ENCODE measurements at places on chromosomes 1 and 21.

DNA sequence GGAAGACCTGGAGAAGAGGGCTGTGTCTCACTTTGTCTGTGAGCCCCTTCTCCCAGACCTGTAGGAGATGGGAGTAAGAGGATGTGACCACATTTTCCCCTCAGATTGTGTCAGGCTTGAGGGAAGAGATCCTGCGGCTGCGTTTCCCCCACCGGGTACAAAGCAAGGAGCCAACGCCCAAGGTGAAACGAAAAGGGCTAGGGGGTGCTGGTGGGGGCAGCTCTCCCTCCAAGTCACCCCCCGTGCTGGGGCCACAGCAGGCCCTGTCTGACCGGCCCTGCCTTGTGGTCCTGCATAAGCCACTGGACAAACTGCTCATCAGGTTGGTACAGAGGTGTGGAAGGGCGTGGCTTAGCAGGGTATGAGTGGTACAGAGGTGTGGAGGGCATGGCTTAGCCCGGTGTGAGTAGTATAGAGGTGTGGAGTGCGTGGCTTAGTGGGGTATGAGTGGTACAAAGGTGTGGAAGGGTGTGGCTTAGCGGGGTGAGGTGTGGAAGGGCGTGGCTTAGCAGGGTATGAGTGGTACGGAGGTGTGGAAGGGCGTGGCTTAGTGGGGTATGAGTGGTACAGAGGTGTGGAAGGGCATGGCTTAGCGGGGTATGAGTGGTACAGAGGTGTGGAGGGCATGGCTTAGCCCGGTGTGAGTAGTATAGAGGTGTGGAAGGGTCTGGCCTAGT lies 30.6 kb downstream of the HYI start:
- DNase-seq: no peak

DNA sequence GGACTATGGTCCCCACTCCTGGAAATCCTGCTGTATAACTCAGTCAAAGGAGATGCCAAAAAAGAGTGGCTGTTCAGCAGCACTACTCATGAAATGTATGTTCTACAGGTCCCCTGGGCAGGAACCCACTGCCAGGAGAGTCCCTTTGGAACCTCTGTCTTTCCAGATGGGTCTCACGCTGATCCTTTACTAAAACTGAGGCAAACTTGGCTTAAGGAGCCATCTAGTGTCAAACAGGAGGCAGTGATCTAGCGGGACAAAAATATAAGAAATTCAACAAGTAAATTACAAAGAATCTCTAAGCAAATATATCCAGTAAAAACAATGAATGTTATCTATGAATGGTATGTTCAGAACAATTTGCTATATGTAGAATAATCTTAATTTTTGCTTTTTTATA lies 80.5 kb upstream of the PRMT6 start:
- no peak for DNase-seq

DNA sequence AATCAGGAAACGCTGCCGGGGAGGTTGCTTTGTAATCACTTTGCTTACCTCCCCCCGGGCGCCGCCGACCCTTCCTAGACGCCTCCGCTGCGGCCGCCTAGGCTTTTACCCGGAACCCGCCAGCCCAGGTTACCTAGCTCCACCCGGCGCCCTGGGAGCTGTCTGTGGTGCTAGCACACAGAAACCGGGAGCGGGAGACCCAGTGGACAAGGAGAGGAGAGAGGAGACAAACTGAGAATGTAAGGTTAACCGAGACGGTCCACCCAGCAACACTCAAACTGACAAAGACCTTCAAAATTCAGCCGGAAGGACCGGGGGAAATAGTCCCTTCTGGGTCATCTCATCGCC lies 9.8 kb downstream of the BARHL2 start:
- no peak for DNase-seq

DNA sequence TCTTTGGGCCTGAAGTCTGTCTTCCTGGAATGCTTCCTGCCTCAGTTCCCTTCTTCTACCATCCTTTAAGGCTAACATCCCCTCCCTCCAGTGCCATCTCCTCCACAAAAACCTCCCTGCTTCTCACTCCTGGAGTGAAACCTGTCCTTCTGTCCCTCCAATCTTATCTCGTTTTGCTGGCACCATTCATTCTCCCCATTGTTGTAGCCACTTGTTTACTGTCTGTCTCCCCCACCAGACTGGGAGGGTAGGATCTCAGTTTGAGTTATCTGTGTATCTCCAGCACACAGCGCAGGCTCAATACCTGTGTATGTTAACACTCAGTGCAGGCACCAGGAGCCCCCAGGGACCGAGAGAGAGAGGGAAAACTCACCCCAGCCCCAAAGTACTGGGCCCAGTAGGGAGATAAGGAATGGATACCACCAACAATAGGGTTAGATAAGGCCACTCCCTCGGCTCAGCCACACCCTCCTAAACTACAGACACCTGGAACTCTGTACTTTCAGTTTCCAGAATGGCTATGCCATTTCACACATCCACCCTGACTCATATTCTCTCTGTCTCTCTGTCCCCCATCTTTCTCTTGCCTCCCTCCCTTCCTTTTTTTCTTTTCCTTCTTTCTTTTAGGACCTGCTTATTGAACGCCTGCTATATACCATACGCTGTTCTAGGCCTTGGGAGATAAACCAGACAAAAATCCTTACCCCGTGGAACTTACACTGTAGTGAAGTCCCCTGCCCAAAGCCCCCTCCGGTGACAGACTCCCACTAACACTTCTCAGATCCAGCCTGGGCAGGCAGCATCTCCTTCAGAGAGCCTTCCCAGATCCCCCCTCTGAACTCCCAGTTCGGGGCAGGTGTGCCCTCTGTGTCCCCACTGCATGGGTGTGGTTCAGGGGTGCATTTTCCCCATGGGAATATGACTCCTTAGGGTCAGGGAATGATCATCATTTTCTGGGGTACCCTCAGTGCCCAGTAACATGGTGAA lies 3.3 kb upstream of the SSBP3 start:
- DNase-seq: no peak

- no peak for DNase-seq
Measured at GRCh38 chr1:186189156-186189555, 185.9 kb downstream of the TPR start.

DNA sequence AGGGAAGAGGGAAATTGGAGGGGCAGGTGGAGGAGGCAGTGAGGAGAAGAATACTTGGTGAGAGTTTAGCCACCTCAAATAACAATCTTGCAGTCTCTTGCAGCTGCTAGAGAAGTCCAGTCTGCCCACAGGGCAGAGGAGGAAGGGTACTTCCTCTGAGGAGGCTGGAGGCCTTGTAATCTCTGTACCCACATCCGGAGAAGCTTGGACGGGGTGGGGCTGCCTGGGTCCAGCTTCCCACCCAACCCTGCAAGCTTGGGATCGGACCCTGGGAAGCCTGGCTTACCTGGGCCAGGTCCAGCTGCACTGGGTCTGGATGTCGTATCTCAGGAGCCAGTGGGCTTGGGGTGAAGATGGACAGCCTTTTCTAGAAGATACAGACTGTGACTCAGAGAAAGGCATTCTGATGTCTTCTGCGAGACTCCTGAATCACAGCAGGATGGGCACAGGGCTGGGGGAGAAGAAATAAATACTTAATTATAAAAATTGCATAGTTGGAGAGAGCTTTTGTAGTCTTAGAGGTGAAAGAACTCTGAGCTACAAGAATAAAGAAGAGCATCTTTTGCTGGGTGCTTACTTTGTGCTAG lies 111.8 kb upstream of the JUN start:
- no peak for DNase-seq

DNA sequence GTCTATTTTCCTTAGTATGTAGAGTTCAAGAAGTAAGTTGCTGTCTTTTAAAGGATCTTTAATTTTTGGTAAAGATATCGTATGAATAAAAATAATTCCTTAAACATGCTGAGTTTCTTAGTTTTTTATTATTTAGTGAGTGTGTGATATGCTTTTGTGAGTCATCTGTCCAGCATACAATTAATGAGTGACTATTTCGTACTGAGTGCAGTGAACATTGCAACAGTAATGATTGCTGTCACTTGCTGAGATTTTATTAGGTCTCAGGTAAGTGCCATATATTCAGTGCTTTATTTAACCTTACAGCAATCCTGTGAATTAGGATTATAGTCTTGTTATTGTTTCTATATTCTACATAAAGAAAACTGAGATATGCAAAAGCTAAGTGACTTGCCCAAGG lies 22.6 kb downstream of the MIGA1 start:
- no peak for DNase-seq

- DNase-seq: peak; percentile 4
Measured at GRCh38 chr1:228032041-228032440, 25.2 kb downstream of the WNT3A start.

GRCh38 chr1:2784854-2785630 lies 16.5 kb downstream of the TTC34 start:
- no peak for DNase-seq

DNA sequence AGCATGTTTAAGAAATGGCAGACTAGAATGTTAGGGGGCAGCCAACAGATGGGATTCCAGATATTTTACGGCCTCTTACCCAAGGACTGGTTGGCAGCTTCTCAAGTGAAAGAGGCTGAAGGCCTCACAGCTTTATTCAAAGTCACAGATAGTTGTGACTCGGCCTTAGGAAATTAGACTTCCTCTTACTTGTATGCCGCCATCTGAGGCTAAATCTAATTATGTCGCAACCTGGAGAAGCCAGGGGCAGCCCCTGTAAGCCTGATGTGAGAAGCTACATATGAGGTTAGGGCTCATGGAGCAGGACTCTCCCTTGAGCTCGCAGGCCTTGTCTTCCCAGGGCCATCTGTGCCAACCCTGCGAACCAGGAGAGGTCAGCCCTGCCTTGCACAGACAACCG lies 352.5 kb downstream of the HHAT start:
- no peak for DNase-seq

All from NCI-H446 treated with DMSO at 0.1 percent for 48 hours (cell line).